ENCODE measurements at places on chromosomes 1 and 21.
A peak's percentile ranks its signal among the peaks of the same experiment; 100 is the strongest.

DNA sequence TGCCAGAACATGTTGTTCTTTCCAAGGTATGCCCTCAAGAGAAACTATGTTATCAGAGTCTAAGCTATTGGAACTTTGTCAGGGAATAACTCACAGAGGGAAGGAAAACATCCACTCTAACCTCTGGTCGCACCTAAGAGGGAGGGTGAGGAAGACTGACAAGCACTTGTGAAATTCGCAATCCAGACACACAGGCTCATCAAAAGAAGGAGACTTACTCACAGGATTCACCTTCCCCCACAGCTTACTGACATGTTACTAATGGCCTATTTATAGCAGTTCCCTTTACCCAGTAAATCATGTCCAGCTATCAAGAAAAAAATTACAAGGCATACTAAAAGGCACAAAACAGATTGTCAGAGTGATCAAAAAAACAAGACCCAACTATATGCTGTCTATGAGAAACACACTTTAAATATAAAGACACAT, 36.9 kb downstream of the WDR64 start:
- no peak for DNase-seq

DNA sequence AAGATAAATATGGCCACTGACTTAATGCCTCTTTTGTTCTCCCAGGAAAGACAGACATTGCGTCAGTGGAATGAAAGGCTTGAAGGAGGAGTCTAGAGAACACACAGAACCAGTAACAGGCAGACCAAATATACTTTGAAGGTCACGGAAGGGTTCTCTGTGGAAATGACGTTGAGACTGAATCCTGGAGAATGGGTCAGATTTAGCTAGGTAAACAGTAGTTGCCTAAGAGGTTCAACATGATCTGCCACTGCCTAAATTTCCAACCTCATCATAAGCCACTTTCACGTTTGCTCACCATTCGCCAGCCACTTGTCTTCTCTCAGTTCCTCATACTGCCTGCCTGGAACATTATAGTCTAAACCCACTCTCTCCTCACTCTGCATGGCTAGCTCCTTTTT, 20.5 kb downstream of the PLA2G4A start:
- DNase-seq = no peak

- no peak for DNase-seq
These were observed 228.8 kb downstream of the HHAT start for GRCh38 chr1:210557426-210558077.

DNA sequence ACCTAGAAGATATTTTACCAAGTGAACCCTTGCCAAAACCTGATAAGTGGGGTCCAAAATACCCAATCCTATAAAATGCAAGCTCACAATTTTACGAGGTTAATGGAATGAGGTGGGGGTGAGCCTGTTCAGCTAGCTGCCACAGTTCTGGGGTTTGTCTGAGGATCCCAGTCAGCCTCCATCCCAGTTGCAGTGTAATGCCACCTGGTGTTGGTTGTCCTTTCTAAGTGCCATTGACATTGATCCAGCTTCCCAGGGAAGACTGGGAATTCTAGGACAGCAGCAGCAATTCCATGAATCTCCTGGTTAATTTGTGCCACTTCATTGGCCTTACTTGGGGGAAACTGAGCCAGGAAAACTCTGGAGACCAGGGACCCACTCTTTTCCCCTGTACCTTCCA, 298.3 kb downstream of the RWDD3 start:
- no peak for DNase-seq

- no peak for DNase-seq
These were observed 338.3 kb downstream of the SIPA1L2 start for GRCh38 chr1:232291681-232292080.

DNA sequence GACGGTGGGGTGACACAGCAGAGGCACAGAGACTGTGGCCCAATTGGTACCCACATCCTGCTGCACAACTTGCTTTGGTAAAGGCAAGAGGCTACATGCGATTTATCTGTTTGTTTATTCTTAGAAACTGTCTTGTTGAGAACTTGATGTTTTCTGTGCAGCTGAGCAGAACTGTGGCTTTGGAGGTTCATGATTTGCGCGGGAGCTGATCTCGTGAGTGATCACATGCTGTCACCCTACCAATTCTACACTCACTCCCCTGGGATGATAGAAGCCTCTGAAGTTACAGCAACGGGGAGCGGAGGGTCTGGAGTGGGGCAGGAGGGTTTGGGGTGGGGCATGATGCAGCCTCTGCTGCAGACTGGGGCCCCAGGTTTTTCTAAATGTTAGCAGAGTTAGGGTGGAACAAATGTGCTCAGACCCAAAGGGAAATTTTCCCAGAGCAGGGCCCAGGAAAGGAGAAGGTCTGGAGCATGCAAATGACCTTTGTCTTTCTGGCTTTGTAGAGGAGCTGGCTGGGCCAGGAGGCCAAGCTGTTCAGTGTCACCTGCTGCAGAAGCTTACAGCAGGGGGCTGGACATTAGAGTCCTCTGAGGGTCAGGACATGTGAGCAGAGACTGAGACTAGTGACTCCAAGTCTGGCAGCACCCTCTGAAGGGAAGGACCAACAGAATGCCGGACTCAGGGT, 83.6 kb downstream of the GRIK3 start:
- DNase-seq = no peak

GRCh38 chr1:37922767-37923550, 23.9 kb downstream of the INPP5B start:
- peak; percentile 98 for DNase-seq

- DNase-seq = no peak
These were observed 20.0 kb upstream of the KCNH1 start for GRCh38 chr1:211153932-211154331.

DNA sequence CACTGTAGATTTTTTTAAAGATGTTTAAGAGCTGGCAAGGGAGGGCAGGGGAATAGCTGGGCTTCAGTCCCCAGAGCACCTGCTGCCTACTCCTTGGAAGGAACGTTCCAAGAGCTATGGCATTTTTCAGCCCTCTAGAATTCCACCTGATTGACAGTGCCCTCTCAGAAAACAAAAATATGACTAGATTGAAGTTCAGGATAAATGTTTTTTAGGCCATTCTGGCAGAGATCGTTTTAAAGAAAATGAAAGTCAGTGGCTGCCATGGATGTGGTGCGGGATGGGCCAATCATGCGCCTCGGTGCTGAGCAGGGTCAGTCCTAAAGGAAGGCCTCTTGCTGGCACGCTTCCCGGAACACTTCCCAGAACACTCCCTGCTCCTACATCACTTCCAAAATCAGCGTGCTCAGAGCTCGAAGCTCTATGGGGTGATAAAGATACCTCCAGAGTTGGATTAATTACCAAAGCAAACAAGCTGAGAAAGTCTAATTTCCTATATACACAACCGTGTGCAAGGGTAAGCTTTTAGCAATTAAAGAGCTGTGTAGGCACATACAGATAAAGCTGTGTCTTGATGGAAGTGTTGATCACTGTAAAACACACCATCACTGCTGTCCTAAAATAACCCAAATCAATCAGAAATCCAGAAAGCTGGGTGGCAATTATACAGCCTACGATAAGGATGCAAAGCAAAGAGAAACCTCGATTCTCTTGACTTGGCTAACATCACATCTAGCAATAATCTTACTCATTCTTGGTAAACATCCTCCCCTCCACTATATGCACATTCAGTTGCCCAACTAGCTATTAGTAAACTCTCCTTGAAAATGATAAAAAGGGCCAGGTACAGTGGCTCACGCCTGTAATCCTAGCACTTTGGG, 34.6 kb downstream of the TGFBR3 start:
- DNase-seq = no peak

DNA sequence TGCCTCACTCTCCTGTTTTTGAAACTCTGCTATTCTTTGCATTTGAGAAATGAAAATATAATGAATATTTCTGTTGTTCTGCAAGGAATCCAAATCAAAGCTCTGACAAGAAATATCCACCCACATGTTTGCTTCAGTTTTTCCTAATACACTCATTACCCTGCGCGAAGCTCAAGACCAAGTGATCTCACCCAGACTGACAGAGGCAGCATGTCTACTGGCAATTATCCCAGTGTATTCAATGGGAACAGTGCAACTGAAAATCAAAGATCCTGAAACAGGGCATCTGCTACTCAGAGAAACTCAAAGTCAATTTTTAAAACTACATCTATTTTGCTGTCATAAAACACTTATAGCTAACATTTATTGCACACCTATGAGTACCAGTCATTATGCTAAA, 321.0 kb upstream of the LRRC7 start:
- DNase-seq = no peak

DNA sequence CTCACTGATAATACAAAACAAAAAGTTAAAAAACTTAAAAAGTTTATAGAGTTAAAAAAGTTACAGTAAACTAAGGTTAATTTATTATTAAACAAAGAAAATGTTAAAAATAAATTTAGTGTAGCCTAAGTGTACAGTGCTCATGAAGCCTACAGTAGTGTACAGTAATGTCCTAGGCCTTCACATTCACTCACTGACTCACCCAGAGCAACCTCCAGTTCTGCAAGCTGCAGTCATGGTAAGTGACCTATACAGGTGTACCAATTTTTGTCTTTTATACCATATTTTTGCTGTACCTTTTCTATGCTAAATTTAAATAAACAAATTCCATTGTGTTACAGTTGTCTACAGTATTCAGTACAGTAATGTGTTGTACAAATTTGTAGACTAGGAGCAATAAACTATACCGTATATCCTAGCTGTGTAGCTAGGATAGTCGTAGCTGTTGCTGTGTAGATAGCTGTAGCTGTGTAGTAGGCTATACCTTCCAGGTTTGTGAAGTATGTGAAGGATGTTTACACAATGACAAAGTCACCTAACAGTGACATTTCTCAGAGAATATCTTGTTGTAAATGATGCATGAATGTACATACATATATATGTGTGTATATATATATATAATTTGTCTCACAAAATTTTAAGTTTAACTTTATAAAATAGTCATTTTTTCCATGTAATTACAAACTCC, 140.2 kb downstream of the TGFB2 start:
- DNase-seq = no peak

GRCh38 chr1:162676087-162676486, 43.8 kb downstream of the DDR2 start:
- no peak for DNase-seq
